ENCODE measurements at places on chromosomes 2 and 18.

- no peak for DNase-seq
Measured at GRCh38 chr18:50607378-50607926, 47.6 kb downstream of the MAPK4 start.

DNA sequence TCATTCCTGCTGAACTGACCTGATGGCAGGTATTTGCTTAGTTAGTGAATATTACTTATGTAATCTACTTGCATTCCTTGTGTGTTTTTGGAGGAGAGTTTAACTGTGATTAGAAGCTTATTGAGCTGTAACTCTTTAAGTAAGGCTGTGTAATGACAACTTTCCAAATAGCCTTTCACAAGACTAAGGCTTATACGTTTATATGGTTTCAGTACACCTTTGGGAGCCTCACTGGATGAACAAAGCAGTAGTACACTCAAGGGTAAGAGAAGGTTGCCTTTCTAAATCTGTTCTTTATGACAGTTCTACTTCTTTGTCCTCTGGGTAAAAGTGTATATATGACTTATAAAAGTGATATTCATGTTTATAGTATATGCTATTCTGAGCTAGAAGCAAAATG lies 4.3 kb downstream of the ITPRID2 start:
- no peak for DNase-seq

DNA sequence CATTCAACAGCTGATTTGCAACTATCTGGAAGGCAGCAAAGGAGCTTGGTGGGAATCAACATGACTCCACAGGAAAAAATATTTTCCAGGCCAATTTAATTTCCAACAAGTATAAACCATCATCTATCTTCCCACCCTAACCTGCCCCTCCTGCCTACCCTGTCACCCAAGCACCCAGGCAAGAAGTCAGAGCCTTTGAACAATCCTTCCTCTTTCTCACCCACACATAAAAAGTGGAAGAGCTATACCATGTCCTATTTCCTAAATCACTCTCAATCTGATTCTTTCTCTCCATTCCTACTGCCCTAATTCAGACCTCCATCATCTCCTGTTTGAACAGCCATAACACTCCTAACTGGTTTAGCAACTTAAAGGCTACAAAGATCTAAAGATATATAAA lies 12.7 kb downstream of the SPIRE1 start:
- DNase-seq, result no peak

DNA sequence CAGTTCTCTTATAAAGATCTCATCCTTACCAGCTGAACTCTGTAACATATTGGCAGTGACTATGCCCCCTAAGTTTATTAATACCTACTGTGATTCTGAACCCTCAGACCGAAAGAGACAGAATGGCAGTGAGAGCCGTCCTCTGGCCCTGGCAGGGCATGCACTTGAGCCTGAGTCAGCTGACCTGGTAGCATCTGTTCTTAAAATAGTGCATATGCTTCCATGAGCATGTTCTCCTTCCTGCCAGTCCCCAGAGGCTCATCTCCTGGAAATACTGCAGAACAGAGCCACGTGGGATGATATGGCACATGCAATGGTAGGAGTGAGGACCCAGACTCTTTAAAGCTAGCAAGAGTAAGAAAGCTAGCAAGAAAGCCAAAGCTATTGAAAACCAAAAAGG lies 59.0 kb downstream of the RASGRP3 start:
- DNase-seq, result no peak

DNA sequence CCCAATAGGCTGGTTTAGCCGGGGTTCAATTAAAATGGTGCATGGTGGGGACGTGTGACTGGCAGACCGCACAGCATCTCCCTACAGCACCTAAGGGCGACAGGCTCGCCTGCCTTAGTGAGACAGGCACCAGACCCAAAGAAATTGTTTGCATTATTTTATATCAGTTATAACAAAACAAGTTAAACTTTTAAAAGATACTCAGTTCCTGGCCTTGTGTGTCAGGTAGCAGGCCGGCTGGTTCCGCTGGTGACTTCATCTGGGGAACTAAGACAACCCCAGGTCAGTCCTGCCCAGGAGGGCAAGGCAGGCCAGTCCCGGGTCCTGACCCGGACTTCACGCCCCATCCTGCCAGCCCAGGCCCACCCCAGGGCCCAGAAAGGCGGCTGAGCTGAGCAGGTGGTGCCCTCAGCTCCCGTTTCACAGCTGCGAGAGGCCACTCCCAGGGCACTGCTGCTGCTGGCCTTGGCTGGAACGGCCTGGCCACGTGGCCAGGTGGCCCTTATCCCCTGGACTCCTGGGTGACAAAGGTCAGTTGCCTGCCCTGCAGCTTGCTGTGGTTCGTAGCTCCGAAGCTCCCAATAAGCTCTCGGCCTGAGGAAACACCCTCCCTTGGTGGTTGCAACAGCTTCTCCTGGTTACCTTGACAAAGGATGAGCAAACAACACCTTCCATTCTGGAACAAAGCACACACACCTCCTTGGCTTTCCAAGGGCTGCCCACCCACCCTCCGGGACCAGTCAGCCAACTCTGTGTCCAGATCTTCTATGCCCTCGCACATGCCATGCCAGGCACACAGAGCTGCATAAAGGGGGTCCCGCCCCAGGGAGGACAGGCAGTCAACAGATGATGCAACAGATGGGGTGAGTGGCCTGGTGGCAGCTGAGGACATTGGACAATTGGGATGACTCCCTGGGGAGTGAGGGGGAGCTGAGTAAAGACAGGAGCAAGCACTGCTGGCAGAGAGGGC lies 11.3 kb upstream of the AGXT start:
- no peak for DNase-seq

DNA sequence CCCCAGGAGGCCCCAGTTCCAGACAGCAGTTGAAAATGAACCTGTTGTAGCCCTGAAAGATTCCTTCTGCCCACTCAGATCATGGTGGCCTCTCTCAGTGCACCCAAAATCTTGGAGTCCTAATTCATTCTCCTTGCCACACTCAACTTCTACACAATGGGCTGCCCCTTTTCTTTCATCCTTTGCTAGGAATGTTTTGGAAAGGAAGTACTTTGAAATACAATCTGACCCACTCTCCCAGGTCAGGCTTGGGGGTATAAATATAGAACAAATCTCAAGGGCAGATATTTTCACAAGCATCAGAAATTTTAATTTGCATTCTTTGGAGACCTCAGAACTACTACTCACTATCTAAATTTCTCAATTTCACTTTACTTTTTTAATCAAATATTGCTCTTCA lies 103.2 kb upstream of the SH3BP4 start:
- DNase-seq, result no peak

DNA sequence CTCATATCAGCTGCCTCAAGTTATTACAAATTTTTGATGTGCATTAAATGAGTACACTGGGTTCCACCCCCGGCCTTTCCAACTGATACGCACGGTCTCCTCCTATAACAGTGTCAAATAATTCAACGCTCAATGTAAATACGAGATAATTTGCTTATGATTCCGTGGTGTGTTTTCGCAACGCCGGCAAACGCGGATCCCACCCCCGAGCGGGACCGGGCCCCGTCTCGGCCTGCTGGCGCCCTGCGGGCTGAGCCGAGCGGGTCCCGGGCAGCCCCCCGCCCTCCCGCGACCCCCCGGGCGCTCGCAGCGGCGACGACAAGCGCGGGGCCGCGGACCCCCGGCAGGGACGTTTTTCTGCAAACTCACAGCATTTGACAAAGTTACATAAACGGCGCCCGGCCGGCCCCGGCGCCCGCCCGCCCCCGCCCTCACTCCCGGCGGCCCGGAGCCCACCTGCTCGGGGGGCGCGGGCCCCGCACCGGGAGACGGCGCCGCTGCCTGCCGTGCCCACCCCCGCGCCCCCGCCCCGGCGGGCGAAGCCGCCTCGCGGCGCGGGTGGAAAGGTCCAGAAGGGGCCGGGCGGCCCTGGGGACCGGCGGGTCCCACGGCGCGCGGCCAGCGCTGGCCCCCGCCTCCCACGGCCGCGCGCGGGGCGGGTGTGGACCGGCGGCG lies 762 bp downstream of the HDAC4 start:
- DNase-seq, result no peak

- no peak for DNase-seq
Measured at GRCh38 chr2:16012626-16013358, 72.4 kb downstream of the MYCN start.
